ENCODE measurements at places on chromosomes 3 and 15. TPM values are rescaled to one million over a fixed set of nuclear protein-coding genes. Genes with fewer than 3 reads are reported as not detected.
A peak's percentile ranks its signal among the peaks of the same experiment; 100 is the strongest.

DNA sequence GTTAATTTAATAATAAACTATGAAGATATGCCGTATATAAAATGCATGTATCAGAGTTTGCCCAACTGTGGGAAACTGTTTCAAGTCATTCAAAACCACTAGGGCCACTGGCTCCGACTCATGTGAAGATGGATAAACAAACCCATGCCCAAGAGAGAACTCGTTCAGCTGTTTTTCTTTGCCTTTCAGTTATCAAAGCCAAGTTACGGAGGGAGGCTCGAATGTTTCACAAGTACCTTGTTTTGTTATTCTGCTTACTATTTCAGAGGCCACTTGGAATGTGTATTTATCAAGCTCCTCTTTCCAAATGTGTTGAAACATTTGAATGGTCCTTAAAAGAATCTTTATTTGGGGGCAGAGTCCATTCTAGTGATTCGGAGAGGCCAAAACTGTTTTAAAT is 82.1 kb downstream of the DUT start:
- H3K36me3 ChIP-seq = peaks cover 59% of the 10 kb centered on the region
- H3K27me3 ChIP-seq = no peaks in the 10 kb centered on the region
- no peak overlapping the region for H3K4me3 ChIP-seq
- peak overlapping the region; percentile 95 for H3K27ac ChIP-seq

DNA sequence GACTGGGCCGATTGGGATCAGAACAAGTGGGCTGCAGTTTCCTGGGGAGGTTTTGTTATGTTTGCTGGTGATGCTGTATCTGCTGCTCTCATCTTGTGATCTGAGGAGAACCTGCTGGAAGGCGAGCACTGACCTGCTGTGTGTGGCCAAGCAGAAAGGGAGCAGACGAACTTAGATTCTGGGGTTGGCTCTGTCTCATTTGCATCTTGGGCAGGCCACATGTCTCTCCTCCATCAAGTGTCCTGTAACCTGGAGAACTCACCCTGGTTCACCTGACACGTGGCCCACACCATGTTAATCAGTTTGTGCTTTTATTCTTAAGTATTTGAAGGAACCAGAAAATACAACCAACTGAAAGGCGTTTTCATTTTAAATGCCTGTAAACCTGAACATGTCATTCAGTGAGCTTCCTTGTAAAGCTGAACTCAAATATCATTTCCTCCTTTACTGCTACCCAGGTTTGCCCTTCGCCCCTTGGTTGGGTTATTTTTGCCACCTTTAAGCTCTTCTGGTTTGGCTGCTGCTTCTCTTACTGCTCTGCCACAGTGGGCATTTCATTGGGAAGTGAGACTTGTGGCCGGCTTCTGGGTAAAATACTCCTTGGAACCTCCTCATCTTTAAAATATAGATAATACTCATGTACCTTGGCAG is 33.5 kb upstream of the TRAK1 start:
- H3K4me3 ChIP-seq = no peak overlapping the region
- peaks cover 59% of the 10 kb centered on the region for H3K4me1 ChIP-seq
- no peaks in the 10 kb centered on the region for H3K27me3 ChIP-seq
- no peaks in the 10 kb centered on the region for H3K36me3 ChIP-seq
- no peak overlapping the region for H3K27ac ChIP-seq

DNA sequence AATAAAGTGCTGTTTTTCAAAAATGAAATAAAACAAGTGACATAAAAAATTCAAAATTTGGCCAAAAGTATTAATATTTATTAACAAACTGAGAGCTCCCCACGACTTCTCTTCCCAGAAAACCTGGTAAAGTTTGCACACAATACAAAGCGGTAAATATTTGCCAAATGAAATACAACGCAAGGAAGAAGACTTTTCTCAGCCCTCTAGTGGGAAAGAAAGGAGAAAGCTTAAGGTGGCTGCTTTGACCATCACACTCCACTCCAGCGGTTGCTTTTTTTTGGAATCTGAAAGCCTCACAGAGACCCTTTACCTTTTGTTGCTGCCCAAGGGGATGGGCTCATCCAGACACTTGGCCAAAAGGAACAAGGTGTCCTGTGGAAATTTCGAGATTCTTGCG is 1.1 kb upstream of the GK5 start:
- peaks cover 28% of the 10 kb centered on the region for H3K4me1 ChIP-seq
- no peaks in the 10 kb centered on the region for H3K27me3 ChIP-seq
- H3K27ac ChIP-seq = no peak overlapping the region
- peaks cover 2% of the 10 kb centered on the region for H3K36me3 ChIP-seq
- DNase-seq = no peak
- peak overlapping the region; percentile 93 for H3K4me3 ChIP-seq

DNA sequence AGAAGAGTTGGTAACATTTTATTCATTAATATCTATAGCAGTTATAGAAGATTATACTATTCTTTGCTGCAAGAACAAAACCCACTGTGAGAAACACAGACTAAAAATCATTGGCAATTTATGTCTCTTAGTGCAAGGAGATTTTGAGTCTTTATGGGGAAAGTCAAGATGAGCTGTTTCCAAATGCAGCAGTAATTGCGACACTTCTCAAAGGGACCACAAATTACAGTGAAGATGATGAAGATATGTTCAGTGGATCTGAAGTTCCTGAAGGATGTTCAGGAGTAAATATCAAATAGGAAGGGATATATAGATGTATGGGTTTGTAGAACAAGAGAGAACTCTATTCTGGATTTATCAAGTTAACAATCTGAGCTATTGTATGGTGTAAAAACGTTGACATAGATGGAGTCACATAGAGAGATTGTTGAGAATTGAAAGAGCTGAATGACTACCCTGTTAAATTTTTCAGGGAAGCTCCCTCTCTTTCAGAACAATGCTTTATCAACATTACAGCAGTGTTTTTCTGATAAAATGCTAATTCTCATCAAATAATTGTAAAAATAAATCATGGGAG is 71.8 kb downstream of the DTWD1 start:
- no peak overlapping the region for H3K27ac ChIP-seq
- H3K4me3 ChIP-seq = no peak overlapping the region
- H3K36me3 ChIP-seq = no peaks in the 10 kb centered on the region
- H3K4me1 ChIP-seq = peaks cover 15% of the 10 kb centered on the region
- DNase-seq = no peak

DNA sequence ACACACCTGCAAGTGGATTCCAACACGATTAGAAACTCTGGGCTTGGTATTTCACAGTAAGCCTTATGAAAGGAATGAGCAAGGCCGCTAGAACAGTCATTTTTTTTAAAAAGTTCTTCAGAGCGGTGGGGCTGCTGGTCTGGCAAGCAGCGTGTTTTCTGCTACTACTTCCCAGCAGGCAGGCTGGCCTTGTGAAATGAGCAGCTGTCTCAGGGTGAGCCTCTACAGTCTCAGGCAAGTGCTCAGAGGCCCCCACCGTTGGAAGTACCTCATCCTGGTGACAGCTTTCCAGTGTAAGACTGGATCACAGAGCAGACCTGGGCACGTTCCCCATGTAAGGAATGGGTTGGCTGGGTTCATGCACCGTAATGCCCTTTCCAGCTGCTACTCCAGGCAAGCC is 119.2 kb downstream of the LRIG1 start:
- no peak overlapping the region for H3K27ac ChIP-seq
- no peaks in the 10 kb centered on the region for H3K27me3 ChIP-seq
- no peak for DNase-seq
- H3K36me3 ChIP-seq = peaks cover 76% of the 10 kb centered on the region
- no peak overlapping the region for H3K4me3 ChIP-seq
- peaks cover 22% of the 10 kb centered on the region for H3K4me1 ChIP-seq

DNA sequence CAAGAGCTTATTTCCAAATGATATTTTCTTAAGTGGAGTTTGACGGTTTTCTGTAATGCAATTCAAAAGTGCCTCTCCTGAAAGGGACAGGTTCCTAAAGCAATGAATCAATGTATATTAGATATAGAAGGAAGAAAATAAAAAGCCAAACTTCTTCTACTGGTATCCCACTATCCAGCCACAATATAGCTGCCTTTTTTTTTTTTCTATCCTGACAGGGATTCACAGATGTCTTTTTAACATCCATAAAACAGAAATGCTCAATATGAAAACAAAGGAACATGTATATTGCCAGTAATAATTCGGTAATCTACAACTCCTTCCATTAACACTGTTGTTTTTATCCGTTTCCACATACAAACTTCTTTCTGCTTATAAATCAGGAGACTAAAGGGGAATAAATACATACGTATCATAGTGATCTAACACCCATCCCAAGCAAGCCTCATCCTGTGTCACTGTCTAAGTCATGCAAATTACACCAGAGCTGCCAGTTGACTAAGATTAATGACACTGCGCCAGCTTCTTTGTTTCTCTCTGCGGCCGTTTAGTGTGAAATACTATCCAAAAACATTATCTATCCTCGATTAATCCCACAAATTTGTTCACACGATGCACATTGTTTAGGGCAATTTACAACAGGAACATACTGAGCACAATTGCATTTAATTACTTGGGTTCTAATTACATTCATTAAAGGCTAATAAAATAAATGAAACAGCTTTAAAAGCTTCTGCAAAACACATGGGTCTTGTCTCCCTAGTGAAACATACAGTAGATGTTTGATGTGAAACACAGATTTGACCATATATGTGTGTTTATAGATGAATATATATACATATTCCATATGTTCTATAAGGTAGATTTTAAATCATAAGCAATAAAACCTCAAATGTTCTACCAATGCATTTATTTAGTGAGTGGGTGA is 51.9 kb upstream of the CDIN1 start:
- no peak overlapping the region for H3K27ac ChIP-seq
- H3K27me3 ChIP-seq = no peaks in the 10 kb centered on the region
- no peaks in the 10 kb centered on the region for H3K4me1 ChIP-seq
- DNase-seq = no peak

- H3K27ac ChIP-seq = peak overlapping the region; percentile 47
- peaks cover 26% of the 10 kb centered on the region for H3K4me1 ChIP-seq
- peak overlapping the region; percentile 67 for H3K4me3 ChIP-seq
- H3K27me3 ChIP-seq = no peaks in the 10 kb centered on the region
- peaks cover 5% of the 10 kb centered on the region for H3K36me3 ChIP-seq
Measured at GRCh38 chr3:147422601-147423536, 13.7 kb downstream of the ZIC1 start.

GRCh38 chr3:30890907-30891306 is 3.6 kb downstream of the GADL1 start:
- peaks cover 3% of the 10 kb centered on the region for H3K4me1 ChIP-seq
- no peak overlapping the region for H3K4me3 ChIP-seq
- DNase-seq = no peak
- H3K36me3 ChIP-seq = no peaks in the 10 kb centered on the region
- no peak overlapping the region for H3K27ac ChIP-seq

- peaks cover 17% of the 10 kb centered on the region for H3K4me1 ChIP-seq
- no peaks in the 10 kb centered on the region for H3K36me3 ChIP-seq
- H3K27ac ChIP-seq = peak overlapping the region; percentile 32
- peaks cover 15% of the 10 kb centered on the region for H3K27me3 ChIP-seq
- no peak overlapping the region for H3K4me3 ChIP-seq
- DNase-seq = no peak
Measured at GRCh38 chr3:37712918-37713817, 148.5 kb upstream of the CTDSPL start.

DNA sequence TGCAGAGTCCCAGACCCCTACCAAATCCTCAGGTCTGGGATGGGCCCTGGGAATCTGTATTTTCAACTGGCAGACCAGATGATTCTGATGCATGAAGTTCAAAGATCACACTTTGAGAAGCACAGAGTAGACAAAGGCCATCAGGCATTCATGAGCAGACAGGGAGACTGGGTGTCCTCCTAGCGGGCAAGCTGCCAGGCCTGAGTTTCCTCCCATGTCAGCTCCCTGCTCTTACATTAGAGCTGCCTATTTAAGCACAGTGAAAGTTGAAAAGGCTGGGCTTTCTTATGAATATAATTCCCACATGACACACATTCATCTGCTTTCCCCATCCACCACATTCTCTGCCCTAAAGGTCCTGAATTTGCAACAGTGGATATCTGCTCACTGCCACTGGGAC is 14.0 kb downstream of the CAPN3 start:
- H3K36me3 ChIP-seq = peaks cover 1% of the 10 kb centered on the region
- peaks cover 6% of the 10 kb centered on the region for H3K27me3 ChIP-seq
- no peak for DNase-seq
- no peak overlapping the region for H3K4me3 ChIP-seq

GRCh38 chr3:143301031-143301901 is 181.7 kb downstream of the CHST2 start:
- H3K27ac ChIP-seq = no peak overlapping the region
- no peak for DNase-seq
- no peaks in the 10 kb centered on the region for H3K36me3 ChIP-seq
- H3K4me1 ChIP-seq = peaks cover 36% of the 10 kb centered on the region
- no peaks in the 10 kb centered on the region for H3K27me3 ChIP-seq

DNA sequence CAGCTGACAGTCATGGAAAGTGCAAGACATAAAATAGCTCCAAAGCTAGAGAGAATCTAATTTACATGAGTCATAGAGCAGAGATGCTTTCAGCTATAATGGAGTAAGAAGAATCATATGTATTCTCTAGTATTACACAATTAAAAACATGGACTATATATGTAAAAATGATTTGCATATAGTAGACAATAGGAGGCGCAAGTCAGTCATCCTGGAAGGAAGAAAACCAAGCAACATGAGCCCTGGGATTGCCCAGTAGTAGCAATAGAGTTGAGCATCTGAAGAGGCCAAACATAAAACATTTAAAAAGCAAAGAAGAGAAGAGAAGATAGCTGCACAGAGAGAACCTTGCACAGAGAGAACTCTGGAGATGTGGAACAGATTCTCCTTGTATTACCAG is 455.0 kb downstream of the EPHA3 start:
- H3K4me1 ChIP-seq = no peaks in the 10 kb centered on the region
- no peak overlapping the region for H3K27ac ChIP-seq
- DNase-seq = no peak
- no peaks in the 10 kb centered on the region for H3K36me3 ChIP-seq

GRCh38 chr3:25888892-25889524 is 99.1 kb downstream of the OXSM start:
- no peak for DNase-seq
- no peak overlapping the region for H3K27ac ChIP-seq
- no peak overlapping the region for H3K4me3 ChIP-seq
- no peaks in the 10 kb centered on the region for H3K36me3 ChIP-seq
- H3K27me3 ChIP-seq = no peaks in the 10 kb centered on the region

- no peak for DNase-seq
- H3K4me1 ChIP-seq = peaks cover 14% of the 10 kb centered on the region
- peaks cover 63% of the 10 kb centered on the region for H3K36me3 ChIP-seq
Measured at GRCh38 chr15:34892963-34893591, 76.5 kb downstream of the AQR start.

GRCh38 chr15:77907824-77908751 is 169.4 kb downstream of the TBC1D2B start:
- H3K4me3 ChIP-seq = no peak overlapping the region
- H3K4me1 ChIP-seq = peaks cover 23% of the 10 kb centered on the region
- H3K27me3 ChIP-seq = peaks cover under 1% of the 10 kb centered on the region
- DNase-seq = peak; percentile 79

- DNase-seq = no peak
- no peak overlapping the region for H3K4me3 ChIP-seq
- H3K36me3 ChIP-seq = no peaks in the 10 kb centered on the region
- peaks cover 13% of the 10 kb centered on the region for H3K27me3 ChIP-seq
Measured at GRCh38 chr3:57184526-57184925, 15.3 kb downstream of the HESX1 start.

XIRP1 gene
- not detected for total RNA-seq

GOLGA8M gene
- 2.7 TPM for total RNA-seq

GUCA1C gene
- not detected for total RNA-seq

PLA2G4E gene
- not detected for total RNA-seq

CCK gene
- not detected for total RNA-seq

KLHL6 gene
- not detected for total RNA-seq

ARHGEF26 gene
- total RNA-seq = 5.5 TPM

AMIGO3 gene
- not detected for total RNA-seq

OR5H14 gene
- total RNA-seq = not detected
